Amygdala (tissue), 56 donors: ENCODE measurements at places on chromosomes 2 and 18.

DNA sequence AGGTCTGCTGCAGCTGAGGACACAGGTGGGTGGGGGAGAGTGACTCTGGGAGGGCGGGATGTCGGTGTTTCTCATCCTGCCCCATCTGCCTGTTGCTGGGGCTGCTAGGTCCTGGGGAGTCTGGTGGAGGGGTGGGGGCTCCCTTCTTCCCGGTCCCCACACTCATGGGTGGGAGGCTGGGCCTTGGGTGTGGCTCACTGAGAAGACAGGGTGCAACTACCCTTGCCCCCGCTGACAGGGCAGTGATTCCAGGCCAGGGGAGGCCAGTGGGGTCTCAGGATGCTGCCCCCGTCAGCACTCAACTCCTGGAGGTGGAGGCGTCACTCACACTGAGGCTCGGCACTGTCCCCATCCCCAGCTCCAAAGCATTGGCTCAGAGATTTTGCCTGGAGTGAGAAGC, 7.7 kb upstream of the NFATC1 start:
- DNase-seq, result no peak

DNA sequence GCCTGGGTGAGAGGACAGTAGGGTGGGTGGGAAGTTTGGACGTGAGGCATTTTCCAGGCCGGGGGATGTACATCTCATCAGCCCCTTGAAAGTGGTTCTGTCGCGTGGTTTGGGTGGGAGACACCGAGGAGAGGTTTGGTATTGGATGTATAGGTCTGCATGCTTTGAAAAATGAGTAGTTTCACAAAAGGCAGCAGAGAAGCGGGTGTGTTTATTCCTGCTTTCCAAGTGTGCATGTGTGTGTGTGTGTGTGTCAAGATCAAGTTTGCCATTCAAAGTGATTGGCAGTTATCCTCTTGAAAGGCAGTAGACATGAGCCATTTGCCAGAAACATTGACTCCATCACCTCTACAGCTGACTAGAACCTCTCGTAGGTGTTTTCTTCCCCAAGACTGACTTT, 423.1 kb upstream of the POU3F3 start:
- DNase-seq, result no peak

GRCh38 chr18:12308386-12309100, 502 bp downstream of the TUBB6 start:
- no peak for DNase-seq

DNA sequence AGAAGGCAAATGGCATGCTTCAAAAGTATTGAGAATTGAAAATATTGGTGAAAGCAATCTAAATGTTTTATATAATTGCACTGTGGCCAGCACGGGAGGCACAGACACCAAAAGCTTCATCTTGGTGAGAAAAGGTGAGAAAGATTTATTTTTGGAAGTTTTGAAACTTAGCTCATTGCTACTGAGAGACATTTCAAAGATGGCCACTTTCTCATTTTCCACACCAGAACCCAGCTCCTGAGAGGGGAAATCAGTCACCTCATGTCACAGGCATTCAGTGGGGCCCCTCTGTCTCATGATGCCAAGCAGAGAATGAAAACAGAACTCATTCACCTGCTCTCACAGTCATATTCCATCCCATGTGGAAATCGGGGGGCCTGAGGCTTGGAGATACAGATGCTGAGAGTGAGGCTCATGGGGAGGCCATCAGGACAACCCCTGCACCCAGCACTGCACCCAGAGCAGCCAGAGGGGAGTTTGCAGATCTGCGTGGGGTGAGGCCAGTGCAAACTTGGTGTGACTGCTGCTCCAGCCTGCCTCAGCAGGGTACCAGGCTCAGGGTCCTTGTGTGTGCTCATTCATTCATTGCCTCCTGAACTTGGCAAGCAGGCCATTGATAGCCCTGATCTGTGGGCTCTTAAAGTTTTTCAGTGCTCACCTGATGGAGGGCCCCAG, 31.4 kb downstream of the IL18R1 start:
- DNase-seq, result no peak

DNA sequence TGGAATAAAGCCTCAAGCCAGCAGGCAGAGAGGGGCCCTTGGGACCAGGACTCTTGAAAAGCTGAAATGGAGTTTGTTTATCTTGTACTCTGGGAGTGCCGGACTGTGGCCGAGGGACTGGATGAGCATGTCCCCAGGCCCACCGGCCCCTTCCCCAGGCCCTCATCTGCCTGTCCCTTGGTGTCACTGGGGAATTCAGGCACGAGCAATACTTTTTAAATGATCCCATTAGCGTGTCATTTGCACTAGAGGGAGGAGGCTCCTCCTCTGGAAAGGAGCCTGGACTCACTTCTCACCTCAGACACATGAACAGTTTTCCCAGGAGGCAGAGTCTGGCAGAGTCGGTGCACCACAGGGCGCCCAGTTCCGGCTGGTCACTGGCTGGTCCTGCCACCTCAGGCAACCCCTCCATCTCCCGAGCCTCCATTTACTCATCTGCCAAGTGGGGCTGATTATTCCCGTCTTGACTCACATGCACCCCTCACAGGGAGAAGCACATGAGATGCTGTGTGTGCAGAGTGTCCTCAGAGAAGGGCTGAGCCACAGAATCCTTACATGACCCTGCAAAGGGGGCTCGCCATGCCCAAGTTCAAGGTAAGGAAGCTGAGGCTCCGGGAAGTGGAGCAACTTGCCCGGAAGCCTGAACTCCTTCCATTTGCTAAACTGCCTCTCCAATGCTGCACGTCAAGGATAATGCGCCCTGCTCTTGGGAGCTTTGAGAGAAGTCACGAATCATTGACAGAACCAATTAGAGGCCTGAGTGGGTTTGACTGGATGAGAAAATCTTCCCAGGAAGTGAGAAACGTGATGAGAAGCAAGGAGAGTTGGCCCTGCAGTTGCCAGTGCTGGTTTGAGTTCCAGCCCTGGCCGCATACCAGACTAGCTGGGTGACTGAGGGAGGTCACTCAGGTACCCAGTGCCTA, 26.7 kb downstream of the CIB4 start:
- no peak for DNase-seq

DNA sequence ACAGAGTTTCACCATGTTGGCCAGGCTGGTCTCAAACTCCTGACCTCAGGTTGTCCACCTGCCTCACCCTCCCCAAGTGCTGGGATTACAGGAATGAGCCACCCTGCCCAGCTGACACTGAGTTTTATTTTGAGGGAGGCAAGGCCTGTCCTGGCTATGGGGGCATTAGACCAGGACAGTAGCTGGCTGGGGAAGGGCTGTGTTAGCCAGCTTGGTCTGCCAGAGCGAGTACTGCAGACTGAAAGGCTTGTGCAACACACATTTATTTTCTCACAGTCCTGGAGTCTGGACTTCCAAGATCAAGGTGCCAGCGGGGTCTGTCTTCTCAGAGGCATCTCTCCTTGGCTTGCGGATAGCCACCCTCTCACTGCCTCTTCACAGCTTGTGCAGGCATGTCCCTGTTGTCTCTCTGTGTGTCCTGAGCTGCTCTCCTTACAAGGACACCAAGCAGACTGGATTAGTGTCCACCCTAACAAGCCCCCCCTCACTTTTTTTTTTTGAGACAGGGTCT, 59.4 kb upstream of the HAAO start:
- DNase-seq, result no peak

DNA sequence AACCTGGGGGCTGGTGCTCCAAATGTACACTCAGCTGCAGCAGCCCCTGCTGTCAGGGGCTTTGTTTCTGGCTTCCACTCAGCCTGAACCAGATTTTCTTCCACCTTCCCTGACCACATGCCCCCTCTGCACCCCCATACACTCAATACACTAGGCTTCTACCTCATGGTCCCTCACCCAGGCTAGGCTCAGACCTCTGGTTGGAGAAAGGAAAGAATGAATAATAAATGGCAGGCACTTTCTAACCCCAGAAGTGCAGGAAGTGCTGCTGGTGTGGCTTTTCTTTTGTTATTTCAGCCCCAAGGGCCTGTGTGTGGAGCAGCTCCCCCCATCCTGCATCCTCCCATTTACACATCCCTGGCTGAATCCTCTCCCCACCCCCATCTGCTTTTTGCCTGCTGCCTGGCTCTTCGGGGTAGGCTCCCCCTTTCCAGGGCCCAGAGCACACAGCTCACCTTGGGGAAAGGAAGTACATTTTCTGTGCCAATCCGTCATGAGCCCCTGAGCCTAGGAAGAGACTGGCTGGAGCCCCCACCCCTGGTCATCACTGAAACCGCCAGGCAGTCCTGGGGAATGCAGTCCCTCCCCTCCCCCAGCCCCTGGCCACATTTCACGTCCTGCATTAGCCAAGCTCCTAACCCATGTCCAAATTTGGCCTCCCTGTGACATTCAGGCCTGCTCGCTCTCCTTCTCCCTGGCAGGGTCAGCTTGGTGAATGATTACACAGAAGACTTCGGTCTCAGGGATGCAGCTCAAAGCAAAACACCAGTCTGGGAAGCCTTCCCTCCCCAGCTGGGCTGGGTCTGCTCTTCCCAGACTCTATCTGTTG, 2.6 kb downstream of the DYSF start:
- no peak for DNase-seq

DNA sequence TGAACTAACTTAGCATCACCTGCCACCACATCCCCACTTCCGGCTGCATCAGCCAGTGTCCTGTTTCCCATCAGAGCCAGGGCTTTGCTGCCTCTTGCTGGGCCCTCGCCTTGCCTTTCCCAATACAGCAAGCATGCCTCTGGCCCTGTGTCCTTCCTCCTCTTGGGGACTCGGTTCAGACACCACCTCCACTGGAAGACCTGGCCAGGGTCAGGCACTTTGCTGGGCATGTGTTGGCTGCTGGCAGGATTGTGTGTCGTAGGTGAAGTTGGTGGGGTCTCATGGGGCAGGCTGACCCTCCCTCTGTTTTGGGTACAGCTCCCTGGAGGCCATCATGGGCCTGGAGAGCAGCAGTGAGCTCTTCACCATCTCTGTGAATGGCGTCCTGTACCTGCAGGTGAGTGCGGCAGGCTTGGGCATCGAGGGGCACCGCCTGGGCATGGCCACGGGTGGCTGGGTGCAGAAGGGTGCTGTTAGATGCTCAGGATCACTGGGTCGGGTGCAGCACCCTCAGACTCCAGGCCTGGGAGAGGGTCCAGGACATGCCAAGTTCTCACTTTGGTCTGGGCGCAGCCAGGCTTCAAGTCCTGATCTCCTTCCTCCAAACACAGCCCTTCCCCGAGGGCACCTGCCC, 6.6 kb downstream of the ERFE start:
- DNase-seq, result no peak

GRCh38 chr2:63662028-63662804, 73.5 kb downstream of the MDH1 start:
- DNase-seq, result no peak

DNA sequence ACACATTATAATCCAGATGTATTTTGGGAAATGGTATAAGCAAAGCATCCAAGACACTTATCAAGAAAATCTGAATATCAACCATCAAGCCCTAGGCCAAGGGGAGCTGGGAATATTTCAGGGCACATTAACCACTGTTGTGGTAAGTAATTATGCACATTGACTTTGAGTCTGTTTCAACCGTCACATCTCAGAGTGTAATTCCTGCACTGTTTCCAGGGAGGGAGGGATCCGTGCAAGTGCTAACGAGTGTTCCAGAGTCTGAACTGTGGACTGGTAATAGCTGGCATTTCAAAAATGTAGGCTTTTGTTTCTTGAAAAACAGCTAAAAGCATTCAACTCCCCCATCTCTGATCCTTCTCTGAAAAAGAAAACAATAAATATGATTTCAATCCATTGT, 681.6 kb downstream of the BCL11A start:
- DNase-seq, result no peak

DNA sequence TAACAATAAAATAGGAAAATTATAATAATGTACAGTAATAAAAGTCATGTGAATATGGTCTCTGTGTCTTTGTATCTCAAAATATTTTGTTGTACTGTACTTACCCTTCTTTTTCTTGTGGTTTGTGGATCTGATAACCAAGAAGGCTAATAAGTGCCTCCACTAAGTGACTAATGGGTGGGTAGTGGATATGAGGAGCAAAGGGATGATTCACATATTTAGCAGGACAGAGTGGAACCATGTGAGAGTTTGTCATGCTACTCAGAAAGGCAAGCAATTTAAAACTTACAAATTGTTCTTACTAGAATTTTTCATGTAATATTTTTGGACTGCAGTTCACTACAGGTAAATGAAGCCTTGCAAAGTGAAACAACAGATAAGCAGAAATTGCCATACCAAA, 1241.2 kb upstream of the CDH2 start:
- no peak for DNase-seq

DNA sequence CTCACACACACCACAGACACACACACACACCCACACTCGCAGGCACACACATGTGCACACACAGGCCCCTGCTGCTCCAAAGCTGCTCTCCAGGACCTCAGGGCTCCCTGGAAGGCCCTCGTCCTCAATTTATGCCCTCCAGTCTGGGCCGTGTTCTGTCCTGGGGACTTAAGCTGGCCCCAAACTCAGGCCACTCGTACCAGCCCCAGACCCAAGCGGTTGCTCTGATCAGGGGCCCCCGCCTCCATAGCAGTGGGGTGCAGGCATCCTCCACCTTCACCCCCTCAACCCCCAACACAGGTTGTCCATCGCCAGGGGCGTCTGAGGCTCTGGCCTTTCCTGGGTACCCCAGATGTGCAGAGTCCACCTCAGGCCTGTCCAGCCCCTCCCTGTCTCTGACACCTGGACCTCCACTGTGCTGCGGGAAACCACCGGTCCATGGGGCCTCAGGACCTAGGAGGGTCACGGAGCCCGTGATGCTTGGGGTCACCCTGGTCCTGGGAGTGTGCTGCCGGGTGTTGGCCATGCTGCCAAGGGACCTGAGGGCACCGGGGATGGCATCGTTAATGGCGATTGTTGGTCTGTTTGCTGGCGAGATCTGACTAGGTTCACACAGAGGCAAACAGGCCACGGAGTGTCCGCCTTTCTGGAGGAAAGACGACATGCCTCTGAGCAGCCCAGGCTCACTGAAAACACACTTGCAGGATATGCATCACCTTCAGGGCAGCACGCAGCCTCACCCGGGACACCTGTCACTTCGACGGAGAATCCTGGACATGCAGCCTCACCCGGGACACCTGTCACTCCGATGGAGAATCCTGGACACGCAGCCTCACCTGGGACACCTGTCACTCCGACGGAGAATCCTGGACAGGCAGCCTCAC, 155.6 kb downstream of the NDUFA10 start:
- no peak for DNase-seq

- DNase-seq, result no peak
Measured at GRCh38 chr2:202149155-202149762, 76.2 kb downstream of the KIAA2012 start.

DNA sequence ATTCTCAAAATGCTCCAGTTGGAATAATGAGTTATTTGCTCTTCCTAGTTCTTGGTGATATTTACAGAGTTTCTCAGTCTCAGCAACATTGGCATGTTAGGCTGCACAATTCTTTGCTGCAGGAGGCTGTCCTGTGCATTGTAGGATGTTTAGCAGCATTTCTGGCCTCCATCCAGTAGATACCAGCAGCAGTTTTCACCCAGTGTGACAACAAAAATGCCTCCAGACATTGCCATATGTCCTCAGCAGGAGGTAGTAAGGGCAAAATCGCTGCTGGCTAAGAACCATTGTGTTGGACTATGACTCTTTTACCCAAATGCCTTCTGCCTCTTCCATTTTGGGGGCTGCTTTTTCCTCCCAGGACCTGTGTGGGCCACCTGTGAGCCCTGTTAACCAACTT, 50.4 kb downstream of the PAX8 start:
- no peak for DNase-seq

- DNase-seq, result no peak
Measured at GRCh38 chr2:240217431-240218301, 77.2 kb upstream of the OTOS start.

- no peak for DNase-seq
Measured at GRCh38 chr2:128776461-128777195, 458.0 kb upstream of the HS6ST1 start.

GRCh38 chr18:46642561-46642960, 14.5 kb downstream of the LOXHD1 start:
- no peak for DNase-seq
